Upper lobe of right lung (tissue), 1 donor: ENCODE measurements at places on chromosomes 7 and 10. TPM values are rescaled to one million over a fixed set of nuclear protein-coding genes. Genes with fewer than 3 reads are reported as not detected.

TMEM248 gene
- total RNA-seq = 114 TPM

DNA sequence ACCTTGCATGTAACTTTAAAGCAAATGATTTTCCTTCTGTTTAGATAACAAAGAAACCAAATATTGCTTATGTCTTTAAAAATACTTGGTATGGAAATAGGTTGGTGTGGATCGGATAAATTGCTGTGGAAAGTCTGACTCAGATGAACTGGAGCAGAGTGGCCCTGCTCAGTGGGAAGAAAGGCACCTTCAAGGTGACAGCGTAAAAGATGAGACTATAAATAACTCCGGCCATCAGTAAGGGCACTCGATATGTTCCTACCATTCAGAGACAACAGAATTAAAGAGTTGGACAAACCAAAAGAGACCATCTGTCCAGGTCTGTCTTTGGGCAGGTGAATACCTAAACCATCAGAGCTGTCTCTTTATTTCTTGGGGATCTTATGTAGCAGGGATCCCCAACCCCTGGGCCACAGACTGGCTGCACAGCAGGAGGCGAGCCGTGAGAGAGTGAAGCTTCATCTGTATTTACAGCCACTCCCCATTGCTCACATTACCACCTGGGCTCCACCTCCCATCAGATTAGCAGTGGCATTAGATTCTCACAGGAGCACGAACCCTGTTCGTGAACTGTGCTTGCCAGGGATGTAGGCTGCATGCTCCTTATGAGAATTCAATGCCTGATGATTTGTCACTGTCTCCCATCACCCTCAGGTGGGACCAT is 357.1 kb downstream of the PRPF18 start:
- H3K27ac ChIP-seq = no peak overlapping the region
- no peak overlapping the region for H3K4me3 ChIP-seq
- H3K36me3 ChIP-seq = no peaks in the 10 kb centered on the region
- H3K27me3 ChIP-seq = no peaks in the 10 kb centered on the region
- H3K4me1 ChIP-seq = peaks cover 16% of the 10 kb centered on the region

DNA sequence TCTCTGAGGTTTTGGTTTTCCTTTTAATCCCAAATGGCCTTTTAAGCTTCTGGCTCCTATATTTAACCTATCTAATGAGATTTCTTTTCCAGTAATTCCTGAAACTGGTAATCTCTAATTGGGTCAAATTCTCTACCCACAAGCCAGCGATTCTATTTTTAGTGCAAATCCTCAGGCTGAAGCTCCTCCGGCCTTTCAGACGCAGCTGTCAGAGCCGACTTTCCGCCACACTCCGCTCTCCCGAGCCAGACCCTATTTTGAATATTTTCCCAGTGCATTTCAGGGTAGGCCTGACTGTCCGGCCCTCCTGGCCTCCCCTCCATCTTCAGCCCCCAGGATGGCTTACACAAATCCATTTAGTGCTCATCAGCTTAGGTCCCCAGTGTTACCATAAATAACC is 9.7 kb upstream of the ADCY1 start:
- H3K4me3 ChIP-seq = no peak overlapping the region
- DNase-seq = no peak
- H3K27ac ChIP-seq = peak overlapping the region; percentile 36
- no peaks in the 10 kb centered on the region for H3K27me3 ChIP-seq

- no peaks in the 10 kb centered on the region for H3K4me1 ChIP-seq
- no peaks in the 10 kb centered on the region for H3K36me3 ChIP-seq
- H3K27ac ChIP-seq = no peak overlapping the region
- H3K4me3 ChIP-seq = no peak overlapping the region
- DNase-seq = no peak
These were observed 171.0 kb downstream of the PPP1R17 start for GRCh38 chr7:31858055-31858454.

MSS51 gene
- total RNA-seq = 3.0 TPM

- DNase-seq = no peak
- no peaks in the 10 kb centered on the region for H3K27me3 ChIP-seq
- no peak overlapping the region for H3K27ac ChIP-seq
- no peaks in the 10 kb centered on the region for H3K4me1 ChIP-seq
- H3K4me3 ChIP-seq = no peak overlapping the region
These were observed 98.9 kb downstream of the LRMDA start for GRCh38 chr10:75530299-75530698.

DNA sequence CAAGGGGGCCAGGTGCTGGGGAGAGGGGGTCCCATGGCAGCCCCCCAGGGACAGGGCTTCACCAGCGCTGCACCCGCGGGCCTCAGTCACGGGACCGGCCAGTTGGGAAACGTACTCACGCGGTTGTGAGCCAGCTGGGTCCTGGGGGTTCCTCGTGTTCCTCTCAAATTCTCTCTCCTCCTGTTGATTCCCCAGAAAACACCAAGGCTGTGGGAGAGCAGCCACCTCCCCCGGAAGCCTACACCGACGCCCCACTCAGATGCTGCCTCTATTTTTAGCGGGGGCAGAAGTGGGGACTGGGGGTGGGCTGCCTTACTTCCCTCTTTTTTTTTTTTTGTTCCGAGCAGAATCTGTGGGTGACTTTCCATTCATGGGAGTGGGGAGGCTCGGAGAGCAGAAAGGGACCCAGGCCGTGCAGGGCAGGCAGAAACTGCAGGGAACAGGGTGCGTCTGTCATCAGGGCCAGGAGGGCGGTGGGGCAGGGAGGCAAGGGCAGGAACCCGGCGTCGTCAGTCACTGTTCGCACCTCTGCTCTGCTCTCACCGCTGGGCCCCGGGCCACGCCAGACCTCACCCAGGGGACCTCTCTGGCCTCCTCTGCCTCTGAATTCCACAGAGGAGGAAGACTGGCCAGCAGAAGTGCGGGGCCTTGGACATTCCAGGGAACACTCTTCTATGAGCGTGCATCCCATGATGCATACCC is 63.1 kb downstream of the CARD11 start:
- H3K4me3 ChIP-seq = no peak overlapping the region
- DNase-seq = peak; percentile 69
- H3K27ac ChIP-seq = no peak overlapping the region
- peaks cover 12% of the 10 kb centered on the region for H3K4me1 ChIP-seq

DNA sequence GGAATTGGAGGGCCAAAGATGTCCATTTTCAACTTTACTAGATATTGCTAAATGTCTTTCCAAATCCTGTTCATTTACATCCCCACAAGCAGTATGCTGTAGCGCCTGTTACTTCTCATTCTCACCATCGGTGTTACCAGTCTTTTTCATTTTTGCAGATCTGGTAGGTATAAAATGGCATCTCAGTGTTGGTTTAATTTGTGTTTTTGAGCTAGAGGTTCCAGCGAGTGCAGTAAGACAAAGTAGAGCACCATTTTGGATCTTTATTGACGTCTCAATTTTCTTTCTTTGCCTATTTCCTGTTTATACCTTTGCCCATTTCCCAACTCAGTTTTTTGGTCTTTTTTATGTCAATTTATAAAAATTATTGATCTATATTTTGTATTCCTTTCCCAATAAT is 55.6 kb downstream of the NRF1 start:
- H3K27me3 ChIP-seq = no peaks in the 10 kb centered on the region
- no peak for DNase-seq
- H3K4me1 ChIP-seq = no peaks in the 10 kb centered on the region
- H3K27ac ChIP-seq = no peak overlapping the region

DNA sequence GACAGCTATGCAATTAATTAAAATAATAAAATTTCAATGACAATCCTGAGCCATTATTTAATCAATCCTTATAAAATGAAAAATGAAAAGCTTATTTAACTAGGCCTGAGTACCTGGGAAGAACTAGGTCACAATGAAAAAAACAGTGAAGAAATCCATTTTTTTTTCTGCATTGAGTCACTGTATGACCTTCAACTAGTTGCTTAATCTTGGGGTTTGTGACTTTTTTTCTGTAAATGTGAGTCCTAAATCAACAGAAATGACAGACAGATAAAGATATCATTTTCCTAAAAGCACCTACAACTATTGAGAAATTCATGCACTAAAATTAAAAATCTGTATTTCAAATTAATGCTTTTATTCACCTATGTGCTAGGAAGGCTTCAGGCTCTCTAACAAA is 96.8 kb downstream of the TMEM26 start:
- H3K27ac ChIP-seq = no peak overlapping the region
- no peaks in the 10 kb centered on the region for H3K27me3 ChIP-seq
- no peaks in the 10 kb centered on the region for H3K4me1 ChIP-seq
- H3K36me3 ChIP-seq = no peaks in the 10 kb centered on the region

GRCh38 chr10:12513003-12513365 is 163.6 kb downstream of the CAMK1D start:
- no peak overlapping the region for H3K27ac ChIP-seq
- DNase-seq = no peak
- H3K27me3 ChIP-seq = no peaks in the 10 kb centered on the region
- H3K36me3 ChIP-seq = no peaks in the 10 kb centered on the region

DNA sequence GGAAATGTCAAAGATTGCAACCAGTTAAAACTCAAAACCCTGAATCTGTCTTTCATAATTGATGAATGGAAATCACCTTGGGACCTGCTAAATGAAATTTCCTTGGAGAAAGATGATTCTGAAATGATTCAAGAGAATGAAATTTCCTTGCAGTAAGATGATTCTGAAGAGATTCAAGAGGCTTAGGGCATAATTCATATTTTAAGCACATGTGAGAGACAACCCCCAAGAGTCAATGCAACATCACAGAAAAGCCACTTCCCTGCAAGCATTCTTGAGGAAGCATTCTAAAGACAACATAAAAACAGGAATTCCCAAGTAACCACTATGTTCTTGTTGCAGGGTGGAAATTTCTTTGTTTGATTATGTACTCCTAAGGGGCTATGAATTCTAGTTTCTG is 113.7 kb downstream of the RELN start:
- H3K4me1 ChIP-seq = no peaks in the 10 kb centered on the region

DNA sequence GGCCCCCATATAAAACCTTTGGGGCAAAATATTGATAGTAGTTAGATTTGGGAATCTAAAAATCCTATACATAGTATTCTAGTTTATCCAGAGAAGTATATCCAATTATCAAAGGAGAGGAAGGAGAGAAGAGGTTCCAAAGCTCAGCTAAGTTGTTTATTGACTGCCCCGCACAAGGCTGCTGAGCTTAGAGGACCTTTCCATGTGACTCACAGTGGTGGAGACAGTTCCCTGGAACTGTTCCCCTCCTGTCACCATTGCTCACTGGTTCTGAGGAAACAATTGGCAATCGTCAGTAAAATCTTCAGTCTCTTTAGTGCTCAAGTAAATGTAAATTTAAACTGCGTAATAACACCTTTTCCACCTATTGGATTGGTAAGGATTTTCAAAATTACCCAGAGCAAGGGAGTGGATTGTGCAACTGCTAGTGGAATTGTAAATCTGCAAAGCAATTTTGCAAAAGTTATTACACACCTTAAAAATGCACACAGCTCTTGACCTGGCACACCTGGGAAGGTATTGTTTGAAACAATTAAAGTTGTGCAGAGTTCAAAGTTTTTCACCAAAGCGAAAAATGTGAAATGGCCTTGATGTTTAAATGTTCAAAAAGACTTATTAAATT is 63.1 kb downstream of the EEPD1 start:
- no peak for DNase-seq
- H3K27me3 ChIP-seq = no peaks in the 10 kb centered on the region
- no peak overlapping the region for H3K4me3 ChIP-seq
- H3K27ac ChIP-seq = no peak overlapping the region

DNA sequence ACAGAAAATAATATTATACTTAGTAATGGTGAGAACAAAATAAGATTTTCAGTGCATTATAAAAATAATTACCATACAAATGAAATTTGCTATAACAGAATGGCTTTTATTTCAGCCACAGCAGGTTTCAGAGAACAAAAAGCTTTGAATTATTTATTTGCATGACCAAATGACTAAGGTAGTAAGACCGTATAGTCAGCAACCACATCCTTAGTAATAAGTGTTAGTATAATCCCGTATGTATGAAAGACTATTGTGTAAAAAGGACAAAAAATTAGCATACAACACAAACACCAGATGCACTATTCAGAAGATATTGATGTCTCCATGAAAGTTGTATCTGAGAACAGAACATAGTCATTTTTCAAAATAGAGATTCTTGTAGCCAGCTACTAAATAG is 12.2 kb downstream of the PDZD8 start:
- no peaks in the 10 kb centered on the region for H3K36me3 ChIP-seq
- H3K4me3 ChIP-seq = no peak overlapping the region
- H3K27ac ChIP-seq = no peak overlapping the region
- H3K27me3 ChIP-seq = no peaks in the 10 kb centered on the region

SEMA4G gene
- total RNA-seq = 6.7 TPM

DNA sequence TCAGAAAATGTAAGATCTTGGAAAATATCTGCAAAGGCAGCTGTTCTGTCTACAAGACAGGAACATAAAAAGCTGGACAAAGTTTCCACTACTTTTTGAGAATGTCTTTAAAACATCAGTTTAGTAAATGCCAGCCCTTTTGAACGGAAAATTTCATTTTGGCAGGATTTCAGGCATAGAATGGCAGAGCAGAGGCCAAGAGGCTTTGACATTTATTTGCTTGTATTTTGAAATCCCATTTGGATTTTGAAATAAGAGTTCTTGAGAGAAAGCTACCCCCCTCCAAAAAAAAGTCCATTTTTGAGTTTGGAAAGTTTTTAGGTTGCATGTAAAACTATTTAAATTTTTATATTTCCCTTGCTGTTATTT is 3.1 kb upstream of the ETV1 start:
- peak overlapping the region; percentile 88 for H3K27ac ChIP-seq
- no peaks in the 10 kb centered on the region for H3K36me3 ChIP-seq
- no peaks in the 10 kb centered on the region for H3K27me3 ChIP-seq
- no peak for DNase-seq
- no peaks in the 10 kb centered on the region for H3K4me1 ChIP-seq
- H3K4me3 ChIP-seq = peak overlapping the region; percentile 62

DNA sequence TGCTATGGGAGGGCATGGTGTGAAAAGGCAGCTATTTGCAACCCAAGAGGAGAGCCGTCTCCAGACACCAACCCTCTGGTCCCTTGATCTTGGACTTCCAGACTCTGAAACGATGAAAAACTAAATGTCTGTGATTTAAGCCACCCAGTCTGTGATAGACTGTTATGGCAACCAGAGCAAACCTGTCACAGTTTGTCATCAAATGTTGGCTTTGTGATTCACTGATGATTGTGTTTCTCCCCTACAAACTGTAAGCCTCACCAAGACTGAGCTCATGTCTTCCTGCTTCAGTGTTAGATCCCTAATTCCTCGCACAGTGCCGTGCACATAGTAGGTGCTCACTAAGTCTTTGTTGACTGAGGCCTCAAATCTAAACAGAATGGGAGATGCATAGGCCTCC is 224.6 kb upstream of the PITRM1 start:
- no peak overlapping the region for H3K4me3 ChIP-seq
- no peak for DNase-seq
- H3K4me1 ChIP-seq = peaks cover 5% of the 10 kb centered on the region
